ENCODE measurements at places on chromosomes 2 and 18. TPM values are rescaled to one million over a fixed set of nuclear protein-coding genes. Genes with fewer than 3 reads are reported as not detected.

The VWA3B gene
- not detected for total RNA-seq

The CYRIA gene
- total RNA-seq: 0.14 TPM

The SP140L gene
- total RNA-seq: 4.1 TPM

The CARF gene
- 1.0 TPM for total RNA-seq

The MOCOS gene
- total RNA-seq: 3.8 TPM
